ENCODE measurements at places on chromosomes 7 and 10. TPM values are rescaled to one million over a fixed set of nuclear protein-coding genes. Genes with fewer than 3 reads are reported as not detected.

GRCh38 chr10:6229746-6230145 lies 27.0 kb downstream of the PFKFB3 start:
- DNase-seq, result no peak
- H3K27ac ChIP-seq, result no peak overlapping the region
- H3K27me3 ChIP-seq, result peaks cover 3% of the 10 kb centered on the region
- H3K4me1 ChIP-seq, result peaks cover 7% of the 10 kb centered on the region
- no peak overlapping the region for H3K4me3 ChIP-seq

The SH2D4B gene
- total RNA-seq, result 0.04 TPM

- peaks cover 26% of the 10 kb centered on the region for H3K27me3 ChIP-seq
- H3K36me3 ChIP-seq, result no peaks in the 10 kb centered on the region
- H3K4me3 ChIP-seq, result no peak overlapping the region
- H3K27ac ChIP-seq, result no peak overlapping the region
- no peaks in the 10 kb centered on the region for H3K4me1 ChIP-seq
These were observed 85.5 kb downstream of the ADCY1 start for GRCh38 chr7:45659496-45660139.

The EPO gene
- total RNA-seq, result not detected

The NPY4R gene
- total RNA-seq, result not detected

- DNase-seq, result no peak
- no peaks in the 10 kb centered on the region for H3K4me1 ChIP-seq
- H3K36me3 ChIP-seq, result no peaks in the 10 kb centered on the region
- peaks cover 7% of the 10 kb centered on the region for H3K27me3 ChIP-seq
These were observed 120.9 kb downstream of the BUB3 start for GRCh38 chr10:123275136-123275564.

GRCh38 chr7:29852457-29852856 lies 46.1 kb downstream of the WIPF3 start:
- H3K27ac ChIP-seq, result no peak overlapping the region
- H3K27me3 ChIP-seq, result peaks cover 17% of the 10 kb centered on the region
- H3K4me3 ChIP-seq, result no peak overlapping the region

GRCh38 chr10:70550459-70550858 lies 52.1 kb downstream of the PRF1 start:
- no peaks in the 10 kb centered on the region for H3K27me3 ChIP-seq
- H3K4me3 ChIP-seq, result no peak overlapping the region
- DNase-seq, result no peak
- no peaks in the 10 kb centered on the region for H3K36me3 ChIP-seq
- H3K4me1 ChIP-seq, result peaks cover 18% of the 10 kb centered on the region
- no peak overlapping the region for H3K27ac ChIP-seq

GRCh38 chr7:21041252-21041651 lies 254.6 kb upstream of the SP8 start:
- no peak overlapping the region for H3K27ac ChIP-seq
- H3K4me3 ChIP-seq, result no peak overlapping the region
- no peaks in the 10 kb centered on the region for H3K27me3 ChIP-seq
- H3K36me3 ChIP-seq, result peaks cover 6% of the 10 kb centered on the region
- H3K4me1 ChIP-seq, result no peaks in the 10 kb centered on the region

DNA sequence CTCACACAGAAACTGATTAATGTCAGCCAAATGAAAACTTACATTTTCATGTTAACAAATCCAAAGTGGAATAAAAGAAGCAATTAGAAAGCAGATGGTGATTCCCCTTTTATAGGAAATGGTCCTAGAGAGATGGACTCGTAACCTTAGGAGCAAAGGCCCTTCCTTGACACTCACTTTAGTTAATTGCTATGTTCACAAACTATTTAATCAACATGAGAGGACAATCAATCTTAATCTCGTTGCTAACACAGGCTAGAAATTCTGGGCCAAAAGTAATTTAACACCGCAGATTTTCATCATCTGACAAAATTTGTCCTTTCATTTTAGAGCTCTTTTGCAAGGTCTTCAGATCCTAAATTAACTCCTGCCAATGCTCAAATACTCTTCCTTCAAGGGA lies 64.0 kb upstream of the DNAJB12 start:
- peaks cover 23% of the 10 kb centered on the region for H3K36me3 ChIP-seq
- H3K27me3 ChIP-seq, result no peaks in the 10 kb centered on the region
- no peaks in the 10 kb centered on the region for H3K4me1 ChIP-seq
- DNase-seq, result no peak
- no peak overlapping the region for H3K27ac ChIP-seq

DNA sequence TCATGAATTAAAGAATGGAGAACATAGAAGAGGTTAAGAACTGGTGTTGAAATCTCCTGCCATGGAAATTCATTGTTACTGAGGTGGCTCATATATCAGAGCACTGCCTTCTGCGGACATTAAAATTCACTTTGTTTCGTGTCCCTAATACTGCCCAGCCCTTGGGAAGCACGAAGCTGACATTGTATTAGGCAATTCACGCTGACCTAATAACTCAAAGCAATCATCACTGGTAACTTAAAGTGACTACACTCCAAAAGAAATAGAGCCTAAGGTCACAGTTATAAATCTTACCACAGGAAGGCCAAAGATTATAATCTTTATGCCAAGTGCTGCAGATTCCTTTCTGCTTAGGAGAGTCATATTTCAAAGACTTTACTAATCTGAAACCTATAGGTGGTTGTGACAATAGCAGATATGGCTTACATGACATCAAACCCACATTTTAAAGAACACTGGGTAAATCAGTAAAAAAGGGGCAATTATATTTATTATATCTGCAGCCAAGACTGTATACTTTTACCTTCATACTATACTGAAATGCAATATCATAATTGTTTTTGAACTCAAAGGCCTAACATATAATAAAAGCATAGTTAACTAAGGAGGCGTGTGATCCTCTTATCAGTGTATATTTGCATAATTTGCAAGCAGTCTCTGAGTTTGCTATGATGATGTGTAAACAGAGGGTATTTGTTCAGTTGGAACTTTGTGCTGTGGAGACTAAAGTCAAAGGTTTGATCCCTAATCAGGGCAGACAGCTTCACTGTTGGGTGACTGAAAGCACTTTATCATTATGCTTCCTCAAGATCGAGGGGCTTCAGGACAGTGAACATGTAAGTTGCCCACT lies 51.9 kb upstream of the CAPZA2 start:
- peaks cover 53% of the 10 kb centered on the region for H3K4me1 ChIP-seq
- peaks cover 1% of the 10 kb centered on the region for H3K27me3 ChIP-seq
- peak overlapping the region; percentile 21 for H3K4me3 ChIP-seq
- peak overlapping the region; percentile 13 for H3K27ac ChIP-seq
- peak; percentile 53 for DNase-seq

The ARHGEF5 gene
- total RNA-seq, result not detected

The OR2A12 gene
- not detected for total RNA-seq

The SMNDC1 gene
- total RNA-seq, result 37.2 TPM

The NUTM2B gene
- 0.43 TPM for total RNA-seq

The ATP6V0A4 gene
- total RNA-seq, result 1.1 TPM

GRCh38 chr7:128066858-128067257 lies 35.6 kb upstream of the LRRC4 start:
- peaks cover 5% of the 10 kb centered on the region for H3K36me3 ChIP-seq
- H3K4me3 ChIP-seq, result no peak overlapping the region
- no peak for DNase-seq
- peaks cover 18% of the 10 kb centered on the region for H3K4me1 ChIP-seq
- H3K27me3 ChIP-seq, result peaks cover 2% of the 10 kb centered on the region
- no peak overlapping the region for H3K27ac ChIP-seq

The HOXA1 gene
- total RNA-seq, result 0.53 TPM

DNA sequence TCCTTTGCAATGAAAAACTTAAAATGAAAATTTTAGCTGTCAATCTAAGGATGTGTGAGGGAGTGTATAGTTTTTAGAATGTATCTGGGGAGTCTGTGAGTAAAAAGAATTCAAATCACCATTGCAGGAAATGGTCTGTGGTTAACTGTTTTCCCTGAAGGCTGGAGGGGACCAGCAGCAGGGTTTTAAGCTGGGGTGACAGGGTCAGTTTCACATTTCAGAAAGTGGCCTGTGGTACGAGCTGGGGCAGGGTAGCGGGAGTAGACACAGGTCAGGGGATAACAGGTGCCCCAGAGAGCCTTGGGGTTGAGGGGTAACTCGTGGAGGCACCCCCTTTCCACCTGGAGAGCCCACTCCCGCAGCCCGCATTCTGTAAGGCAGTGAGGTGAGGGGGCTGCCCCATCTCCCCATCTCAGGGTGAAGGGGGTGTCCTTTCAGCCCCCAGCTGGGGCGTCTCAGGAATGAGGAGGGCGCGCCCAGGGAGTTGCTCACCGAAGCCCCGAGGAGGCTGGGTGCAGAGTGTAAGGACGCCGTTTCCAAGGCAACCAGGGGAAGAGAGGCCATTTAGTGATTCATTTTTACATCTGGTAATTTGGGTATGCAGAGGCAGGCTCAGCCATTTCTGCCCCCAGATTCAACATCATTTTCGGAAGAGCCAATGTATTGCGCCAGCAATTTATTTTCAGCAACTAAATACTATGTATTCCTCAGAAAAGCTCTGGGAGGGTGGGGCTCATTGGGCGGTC lies 168.9 kb downstream of the SLIT1 start:
- H3K27ac ChIP-seq, result no peak overlapping the region
- DNase-seq, result no peak
- no peaks in the 10 kb centered on the region for H3K36me3 ChIP-seq
- peaks cover 11% of the 10 kb centered on the region for H3K4me1 ChIP-seq
- H3K27me3 ChIP-seq, result peaks cover 14% of the 10 kb centered on the region

DNA sequence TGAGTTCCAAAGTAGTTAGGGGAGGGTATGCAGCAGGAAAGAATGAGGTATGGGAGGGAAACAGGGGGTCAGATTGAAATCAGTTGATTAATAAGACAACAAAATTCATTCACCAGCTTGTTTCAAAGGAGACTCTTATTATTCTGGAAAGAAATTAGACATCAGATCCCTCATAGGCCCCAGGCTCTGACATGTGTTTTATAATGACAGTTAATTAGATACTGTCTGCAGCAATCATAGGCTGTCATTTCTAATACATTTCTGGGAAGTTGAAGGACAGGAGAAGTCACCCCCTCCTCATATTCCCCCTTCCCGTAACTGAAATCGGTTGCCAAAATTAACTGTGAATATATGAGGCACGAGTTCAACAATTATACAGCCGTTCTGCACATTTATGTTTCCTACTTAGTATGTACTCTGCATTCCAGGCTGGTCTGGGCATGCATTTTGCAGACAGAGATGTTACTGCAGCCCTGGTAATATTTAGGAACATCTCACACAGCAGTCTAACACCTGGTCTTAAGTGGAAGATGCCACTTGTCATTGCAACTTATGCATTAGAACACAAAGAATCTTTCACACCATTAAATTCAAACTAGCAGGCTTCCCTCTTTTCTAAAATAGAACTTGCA lies 355.2 kb upstream of the LRGUK start:
- H3K27ac ChIP-seq, result no peak overlapping the region
- H3K4me1 ChIP-seq, result peaks cover 16% of the 10 kb centered on the region
- H3K27me3 ChIP-seq, result no peaks in the 10 kb centered on the region
- no peak for DNase-seq

The PRSS37 gene
- not detected for total RNA-seq

DNA sequence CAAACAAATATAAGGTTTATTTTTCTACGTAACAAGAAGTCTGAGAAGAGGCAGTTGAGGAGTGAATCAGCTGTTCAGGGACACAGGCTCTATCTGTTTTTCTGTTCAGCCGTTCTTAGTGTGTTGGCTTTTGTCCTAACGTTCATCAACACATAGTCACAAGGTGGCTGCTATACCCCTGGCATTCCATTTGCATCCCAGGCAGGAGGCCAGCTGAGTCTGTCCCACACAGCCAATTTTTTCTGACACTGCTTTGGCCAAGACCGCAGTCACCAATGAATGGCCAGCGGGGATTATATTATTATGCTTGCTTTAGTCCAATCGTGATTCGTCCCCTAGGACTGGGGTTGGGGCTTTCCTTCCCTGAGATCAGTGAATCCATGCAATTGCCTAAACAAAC lies 143.4 kb upstream of the CHST15 start:
- H3K4me1 ChIP-seq, result no peaks in the 10 kb centered on the region
- H3K27me3 ChIP-seq, result peaks cover 9% of the 10 kb centered on the region
- DNase-seq, result no peak
- H3K36me3 ChIP-seq, result 0 out of 2 replicates have a peak, but pooled peaks cover 4% of the 10 kb centered on the region
- H3K4me3 ChIP-seq, result no peak overlapping the region
- H3K27ac ChIP-seq, result no peak overlapping the region

- no peak for DNase-seq
- no peak overlapping the region for H3K27ac ChIP-seq
- H3K4me3 ChIP-seq, result no peak overlapping the region
- peaks cover 7% of the 10 kb centered on the region for H3K4me1 ChIP-seq
- H3K27me3 ChIP-seq, result peaks cover 39% of the 10 kb centered on the region
- no peaks in the 10 kb centered on the region for H3K36me3 ChIP-seq
These were observed 27.9 kb downstream of the LRRC20 start for GRCh38 chr10:70354556-70354955.

The LRMDA gene
- not detected for total RNA-seq

DNA sequence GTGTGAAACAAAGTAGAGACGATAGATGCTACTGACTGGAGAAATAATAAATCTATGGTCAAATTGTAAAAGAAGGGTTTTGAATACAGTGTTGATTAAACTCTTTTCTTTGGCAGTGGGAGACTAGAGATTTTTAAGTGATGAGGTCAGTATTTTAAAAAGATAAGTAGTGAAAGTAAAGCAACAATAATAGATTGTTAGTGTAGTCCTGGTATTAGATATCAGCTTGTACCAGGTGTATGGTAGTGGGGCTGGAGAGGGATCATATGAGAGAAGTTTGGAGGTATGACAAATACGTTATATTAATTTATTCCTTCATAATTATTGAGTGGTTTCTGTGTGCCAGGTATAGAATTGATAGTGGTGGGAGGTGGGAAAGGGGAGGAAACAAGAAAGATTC lies 25.2 kb downstream of the PHTF2 start:
- no peak overlapping the region for H3K4me3 ChIP-seq
- peaks cover 26% of the 10 kb centered on the region for H3K4me1 ChIP-seq
- no peaks in the 10 kb centered on the region for H3K27me3 ChIP-seq

The CCT6A gene
- total RNA-seq, result 178 TPM

All from HFFc6 (cell line).